ENCODE measurements at places on chromosomes 16 and 17.

DNA sequence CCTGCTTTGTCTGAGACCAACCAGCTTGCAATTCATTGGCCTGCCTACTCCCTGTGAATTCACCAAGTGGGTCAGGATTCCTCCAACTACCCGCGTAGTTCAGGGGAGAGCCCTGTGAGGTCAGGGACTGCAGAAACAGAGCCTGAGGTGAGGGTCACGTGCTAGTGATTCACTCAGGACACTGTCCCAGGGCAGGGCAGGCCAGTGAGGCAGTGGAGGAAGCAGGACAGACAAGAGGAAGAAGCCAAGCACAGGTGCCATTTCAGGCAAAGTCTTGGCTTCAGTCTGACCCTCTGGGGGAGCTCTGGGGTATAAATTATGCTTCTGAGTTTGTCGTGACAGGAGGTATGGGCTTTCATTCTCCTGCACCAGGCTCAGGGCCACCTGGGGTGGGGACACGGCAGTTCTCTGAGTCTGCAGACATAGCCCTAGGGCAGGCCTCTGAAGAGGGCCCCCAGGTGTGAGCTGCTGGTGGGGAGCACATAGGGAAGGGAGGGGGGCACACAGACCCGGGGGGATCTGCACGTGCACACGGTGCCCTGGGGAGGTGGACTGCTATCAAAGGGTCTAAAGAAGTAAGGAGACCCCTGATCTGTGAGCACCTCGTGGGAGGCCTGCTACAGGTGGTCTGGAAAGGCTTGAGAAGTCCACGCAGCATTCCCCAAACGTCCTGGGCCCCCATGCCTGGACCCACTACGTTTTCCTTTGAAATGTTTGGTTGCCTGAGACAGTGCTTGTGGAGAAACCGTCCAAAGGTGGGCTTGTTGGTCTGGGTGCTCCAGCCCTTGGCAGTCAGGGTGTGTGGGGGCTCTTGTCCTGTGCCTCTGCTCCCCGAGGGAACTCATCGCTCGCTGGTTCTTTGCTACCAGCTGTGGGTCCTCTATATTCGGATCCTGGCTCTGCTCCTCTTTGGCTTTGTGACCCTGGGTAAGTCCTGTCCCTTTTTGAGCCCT lies 46.4 kb downstream of the NKD1 start:
- DNase-seq = no peak

DNA sequence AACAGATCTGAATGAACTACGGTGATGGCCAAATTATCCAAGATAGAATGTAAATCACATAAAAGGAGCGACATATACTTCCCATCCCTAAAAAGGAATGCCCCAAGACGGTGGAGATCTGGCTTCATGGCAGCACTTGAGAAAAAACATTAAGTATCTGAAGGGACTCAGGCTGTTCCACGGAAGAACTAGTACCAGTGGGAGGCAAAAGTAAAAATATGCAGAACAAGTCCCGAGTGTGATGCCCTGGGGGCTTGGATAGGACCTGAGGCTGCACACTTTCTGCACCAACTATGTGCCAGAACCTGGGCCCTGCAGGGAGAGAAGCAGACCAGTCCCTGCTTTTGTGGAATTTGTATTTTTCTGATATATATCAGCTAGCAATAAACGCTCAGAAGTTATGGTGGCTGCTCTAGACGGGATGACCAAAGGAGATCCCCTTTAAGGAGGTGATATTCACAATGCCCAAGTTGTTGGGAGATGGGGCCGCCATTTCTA lies 539 bp upstream of the CKLF start:
- no peak for DNase-seq

DNA sequence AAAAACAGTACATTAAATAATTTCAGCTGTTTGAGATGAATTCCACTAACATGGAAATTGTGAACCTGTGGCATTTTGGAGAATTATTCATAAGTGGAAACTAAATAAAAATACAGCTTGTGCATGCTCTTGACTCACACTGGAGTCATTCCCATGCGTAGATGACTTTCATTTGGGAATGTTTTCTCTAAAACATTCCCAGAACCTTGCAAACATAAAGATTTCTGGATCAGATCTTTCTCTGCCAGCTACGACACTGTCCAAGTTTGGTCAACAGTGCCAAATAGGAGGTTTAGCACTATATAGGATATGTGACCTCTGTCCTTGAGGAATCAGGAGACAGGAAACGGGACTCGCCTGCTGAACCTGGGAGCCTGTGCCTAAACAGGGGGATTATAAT lies 400.9 kb downstream of the SLC39A11 start:
- no peak for DNase-seq

DNA sequence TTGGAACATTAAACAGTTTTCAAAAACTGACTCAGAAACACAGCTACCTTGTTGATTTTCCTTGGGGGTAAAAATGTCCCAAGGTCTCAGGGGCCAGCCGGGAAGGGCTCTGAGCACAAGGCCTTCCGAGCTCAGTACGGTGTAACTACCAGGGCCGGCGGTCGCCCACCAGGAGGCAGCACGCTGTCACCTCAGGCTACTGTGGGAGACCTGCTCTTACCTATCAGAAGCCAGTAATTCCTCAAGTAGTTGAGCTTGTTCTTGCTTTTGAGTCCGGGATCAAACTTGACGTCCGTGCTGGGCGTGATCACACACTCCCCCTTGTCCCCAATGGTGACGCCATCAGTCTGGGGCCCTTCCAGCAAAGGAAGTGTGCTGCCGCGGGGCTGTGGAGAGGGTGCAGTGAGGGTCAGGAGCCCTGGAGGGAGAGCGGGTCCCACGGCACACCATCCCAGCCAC lies 43.4 kb upstream of the ICAM2 start:
- DNase-seq = peak; percentile 90

DNA sequence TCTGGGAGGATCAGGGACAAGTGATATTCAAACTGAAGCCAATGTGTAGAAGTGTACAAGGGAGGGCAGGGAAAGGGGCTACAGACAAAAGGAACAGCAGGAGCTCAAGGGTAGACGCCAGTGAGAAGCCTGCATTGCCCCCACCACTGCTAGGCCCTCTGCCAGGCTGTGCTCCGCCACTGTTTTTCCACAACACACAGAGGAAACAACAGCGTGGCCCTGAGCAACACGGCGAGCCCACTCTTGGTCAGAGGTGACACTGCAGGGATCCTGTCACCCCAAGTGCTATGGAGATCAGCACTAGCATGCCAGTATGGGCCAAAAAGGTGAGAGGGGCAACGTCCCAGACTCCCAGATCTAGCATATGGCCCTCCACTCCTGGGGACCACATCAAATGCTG lies 23.4 kb downstream of the MYO18A start:
- DNase-seq = no peak

DNA sequence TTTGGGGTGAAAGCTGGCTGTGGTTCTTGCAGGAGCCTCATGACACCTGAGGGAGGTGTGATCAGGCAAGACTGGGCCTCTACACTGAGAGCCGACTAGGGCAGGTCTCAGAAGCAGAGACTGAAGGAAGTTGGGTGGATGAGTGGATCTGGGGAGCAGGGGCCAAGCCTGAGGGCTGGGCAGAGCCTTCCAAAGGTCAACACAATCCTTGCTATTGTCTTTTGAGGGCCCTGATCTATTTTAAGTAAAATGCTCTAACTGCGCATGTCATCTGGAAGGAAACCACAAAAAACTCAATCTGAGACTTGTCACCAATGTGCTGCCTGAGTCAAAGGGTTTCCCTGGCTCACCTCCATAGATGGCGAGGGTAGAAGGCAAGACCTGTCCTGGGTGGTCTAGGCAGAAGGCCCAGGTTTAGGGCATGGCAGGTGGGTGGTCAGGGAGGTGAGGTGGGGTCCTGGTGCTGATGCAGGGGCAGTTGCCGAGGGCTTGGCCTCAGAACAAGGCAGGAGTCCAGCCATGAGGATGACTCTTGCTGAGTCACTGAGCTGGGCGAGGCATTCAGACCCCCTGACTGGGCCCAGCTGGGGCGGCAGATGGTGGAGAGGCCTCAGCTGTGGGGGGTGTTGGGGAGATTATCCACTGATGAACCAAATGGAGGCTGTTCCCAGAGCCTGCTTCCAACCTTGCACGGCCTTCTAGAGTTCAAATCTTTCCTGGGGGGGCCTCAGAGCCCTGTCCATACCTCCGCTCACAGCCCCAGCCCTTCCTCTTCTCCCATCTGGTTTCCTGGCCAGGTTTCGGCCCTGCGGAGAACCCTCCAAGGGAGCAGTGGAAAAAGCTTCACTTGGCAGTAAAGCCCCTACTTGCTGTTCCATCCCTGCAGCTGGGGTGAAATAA lies 5.1 kb downstream of the MVP start:
- no peak for DNase-seq

GRCh38 chr17:64551461-64551860 lies 44.7 kb downstream of the CEP95 start:
- no peak for DNase-seq

- no peak for DNase-seq
These were observed 17.7 kb downstream of the TAOK1 start for GRCh38 chr17:29407856-29408255.

DNA sequence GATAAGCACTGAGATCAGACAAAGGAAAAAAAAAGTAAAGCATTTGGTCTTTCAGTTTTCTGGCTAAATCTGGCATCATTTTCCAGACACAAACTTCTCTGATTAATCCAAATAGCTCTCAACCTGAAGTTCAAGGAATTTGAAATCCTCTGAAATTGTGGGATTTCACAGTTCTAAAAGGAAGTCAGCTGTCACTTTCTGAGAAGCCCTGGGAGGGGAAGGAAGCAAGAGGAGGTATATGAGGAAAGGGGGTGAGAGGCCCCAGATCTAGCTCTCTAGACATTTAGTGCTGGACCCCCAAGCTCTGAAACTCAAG lies 17.5 kb upstream of the HOXB9 start:
- DNase-seq = no peak

DNA sequence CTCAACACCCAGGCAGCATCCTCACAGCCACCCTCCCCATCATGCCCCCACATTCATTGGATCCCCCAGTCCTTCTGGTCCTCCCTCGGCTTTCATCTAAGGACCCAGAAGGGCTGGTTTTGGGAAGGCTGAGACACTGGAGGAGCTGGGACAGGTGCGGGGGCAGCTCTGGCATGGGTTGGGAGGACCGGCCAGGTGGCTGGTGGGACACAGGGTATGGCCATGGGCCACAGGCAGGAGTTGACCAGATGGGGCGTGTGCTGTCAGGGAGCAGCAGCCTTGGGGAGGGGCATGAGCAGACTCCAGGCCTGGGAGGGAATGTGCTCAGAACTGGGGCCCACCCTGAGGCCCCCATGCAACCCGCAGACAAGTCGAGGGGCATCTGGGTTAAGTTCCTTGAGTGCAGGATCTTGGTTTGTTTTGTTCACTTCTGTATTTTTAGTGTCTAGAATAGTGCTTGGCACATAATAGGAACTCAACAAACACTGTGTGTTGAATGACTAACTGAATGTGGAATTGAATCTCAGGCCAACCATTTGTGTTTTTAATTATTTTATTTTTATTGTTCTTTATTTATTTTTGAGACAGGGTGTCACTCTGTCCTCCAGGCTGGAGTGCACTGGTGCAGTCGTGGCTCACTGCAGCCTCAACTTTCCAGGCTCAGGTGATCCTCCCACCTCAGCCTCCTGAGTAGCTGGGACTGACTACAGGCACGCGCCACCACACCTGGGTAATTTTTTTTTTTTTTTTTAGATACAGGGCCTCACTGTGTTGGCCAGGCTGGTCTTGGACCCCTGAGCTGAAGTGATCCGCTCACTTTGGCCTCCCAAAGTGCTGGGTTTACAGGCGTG lies 5.6 kb downstream of the P2RX1 start:
- no peak for DNase-seq

GRCh38 chr16:38941-39892 lies 14.2 kb downstream of the POLR3K start:
- peak; percentile 62 for DNase-seq

DNA sequence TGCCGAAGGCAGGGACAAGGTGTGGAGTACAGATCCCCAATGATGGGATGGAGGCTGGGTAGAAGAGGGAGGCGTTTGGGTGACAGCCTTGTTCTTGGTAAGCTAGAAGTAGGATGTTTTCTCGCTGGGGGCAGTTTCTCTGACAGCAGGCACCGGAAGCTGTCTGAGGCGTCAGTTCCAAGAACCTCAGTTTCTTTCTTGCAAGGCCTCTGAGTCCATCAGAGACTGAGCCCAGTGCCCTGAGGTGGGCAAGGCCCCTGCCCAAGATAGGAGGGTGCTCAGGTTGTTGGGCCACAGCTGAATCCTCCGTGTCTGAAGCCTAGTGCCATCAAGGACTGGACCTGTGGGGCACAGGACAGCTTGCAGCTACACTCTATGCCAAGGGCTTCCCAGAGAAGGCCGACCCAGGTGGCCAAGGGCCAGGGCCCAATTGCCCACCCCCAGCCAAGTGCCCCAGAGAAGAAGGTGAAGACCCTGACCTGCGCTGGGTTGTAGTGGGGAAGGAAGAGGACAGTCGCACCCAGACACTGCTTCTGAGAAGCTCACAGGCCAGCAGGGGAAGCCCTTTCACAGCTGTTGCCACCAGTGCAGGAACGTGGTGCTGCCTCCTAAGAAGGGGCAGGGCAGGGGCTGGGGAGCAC lies 13.1 kb downstream of the CYB5D2 start:
- no peak for DNase-seq

- no peak for DNase-seq
These were observed 57.3 kb downstream of the B9D1 start for GRCh38 chr17:19305256-19305655.

- no peak for DNase-seq
These were observed 577.0 kb upstream of the CDH11 start for GRCh38 chr16:65698791-65699321.

DNA sequence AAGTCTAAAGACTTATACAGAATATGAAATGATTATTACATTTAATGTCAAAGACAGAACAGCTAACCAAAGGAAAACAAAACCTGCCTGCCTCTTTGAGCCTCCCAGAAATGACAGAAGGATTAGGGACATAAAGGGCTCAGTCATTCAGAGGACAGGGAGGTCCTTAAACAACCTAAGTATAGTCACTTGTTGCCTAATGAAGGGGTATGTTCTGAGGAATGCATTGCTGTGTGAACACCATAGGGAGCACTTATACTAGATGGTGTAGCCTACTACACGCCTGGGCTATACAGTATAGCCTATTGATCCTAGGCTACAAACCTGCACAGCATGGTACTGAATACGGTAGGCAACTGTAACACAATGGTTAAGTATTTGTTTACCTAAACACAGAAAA lies 106.4 kb downstream of the PARN start:
- no peak for DNase-seq

DNA sequence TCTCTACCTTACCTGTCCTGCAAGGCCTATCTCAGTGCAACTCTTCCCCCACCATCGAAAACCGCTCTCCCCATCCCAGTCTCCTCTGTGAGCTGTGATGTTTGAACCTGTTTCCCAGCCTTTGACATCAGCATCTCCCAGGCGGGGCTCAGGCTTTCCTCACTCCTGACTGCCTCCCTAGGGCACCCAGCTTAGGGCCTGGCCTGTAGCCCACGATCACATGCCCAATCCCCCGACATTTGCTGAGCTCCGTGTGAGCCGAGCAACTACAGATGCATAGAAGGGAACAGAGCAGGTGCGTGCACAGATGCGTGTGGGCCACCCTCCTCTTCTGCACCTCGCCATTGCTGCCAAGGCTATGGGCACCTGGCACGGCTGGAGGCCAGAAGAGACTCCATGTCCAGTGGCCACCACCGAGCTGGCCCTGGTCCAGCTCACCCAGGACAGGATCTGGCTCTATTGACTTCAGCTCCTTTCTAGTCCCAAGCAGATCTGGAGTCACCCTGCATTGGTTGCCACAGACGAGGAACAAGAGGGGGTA lies 35.5 kb upstream of the CMIP start:
- DNase-seq = no peak

Measured in lower lobe of right lung (tissue), 2 donors.